ENCODE measurements at places on chromosomes 3 and 15.

DNA sequence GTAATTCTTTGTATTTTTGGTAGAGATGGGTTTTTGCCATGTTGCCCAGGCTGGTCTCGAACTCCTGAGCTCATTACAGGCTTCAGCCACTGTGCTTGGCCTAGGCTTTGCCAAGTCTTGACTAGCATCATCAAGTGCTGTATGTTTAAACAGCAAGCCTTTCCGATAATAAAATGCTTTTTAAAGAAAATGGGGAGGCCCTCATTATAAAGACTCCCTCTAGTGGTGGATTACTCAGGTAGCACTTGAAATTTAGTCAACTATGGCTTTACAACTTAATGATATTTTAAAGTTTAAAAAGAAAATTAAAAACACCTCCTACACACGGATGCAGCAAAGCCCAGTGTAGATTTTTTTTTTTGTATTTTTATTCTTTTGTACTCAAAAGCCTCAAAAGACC is 213.6 kb downstream of the GAP43 start:
- no peak for DNase-seq

DNA sequence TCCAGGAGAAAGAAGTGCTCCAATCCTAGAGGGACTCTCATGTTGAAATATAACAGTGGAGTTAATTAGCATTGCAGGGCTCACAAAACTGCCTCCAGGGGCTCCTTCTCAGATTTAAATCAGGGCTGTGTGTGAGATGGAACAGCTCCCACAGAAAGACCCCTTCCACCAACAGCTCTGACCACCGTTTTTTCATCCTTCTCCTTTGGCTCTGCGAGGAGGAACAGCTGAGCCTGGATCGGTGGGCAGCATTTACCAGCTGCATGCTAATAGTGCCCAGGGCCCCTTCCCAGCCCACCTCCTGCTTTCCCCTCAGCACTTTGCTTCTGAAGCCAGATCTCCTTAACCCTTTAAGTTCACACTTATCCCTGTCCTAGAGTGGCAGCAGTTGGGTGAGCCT is 119.2 kb upstream of the UBE2E1 start:
- no peak for DNase-seq

DNA sequence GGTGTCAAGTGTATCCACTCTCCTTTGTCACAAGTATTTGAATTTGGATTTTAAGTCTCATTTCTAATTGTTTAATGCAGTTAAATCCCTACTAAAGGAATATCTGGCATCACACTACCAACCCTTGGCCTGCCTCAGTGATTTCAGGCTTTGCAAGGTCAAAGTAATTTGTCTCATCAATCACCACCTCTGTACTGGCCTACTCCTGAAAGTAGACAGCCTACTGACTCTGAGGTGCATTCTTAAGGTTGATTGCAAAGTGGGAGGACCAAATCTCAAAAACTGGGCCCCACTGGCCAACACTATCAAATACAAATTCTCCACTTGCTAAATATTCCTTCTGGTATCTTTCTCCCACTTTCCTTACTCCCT is 851 bp upstream of the TEX55 start:
- DNase-seq: no peak

GRCh38 chr3:63947594-63947993 is 35.4 kb upstream of the SCAANT1 start:
- no peak for DNase-seq

DNA sequence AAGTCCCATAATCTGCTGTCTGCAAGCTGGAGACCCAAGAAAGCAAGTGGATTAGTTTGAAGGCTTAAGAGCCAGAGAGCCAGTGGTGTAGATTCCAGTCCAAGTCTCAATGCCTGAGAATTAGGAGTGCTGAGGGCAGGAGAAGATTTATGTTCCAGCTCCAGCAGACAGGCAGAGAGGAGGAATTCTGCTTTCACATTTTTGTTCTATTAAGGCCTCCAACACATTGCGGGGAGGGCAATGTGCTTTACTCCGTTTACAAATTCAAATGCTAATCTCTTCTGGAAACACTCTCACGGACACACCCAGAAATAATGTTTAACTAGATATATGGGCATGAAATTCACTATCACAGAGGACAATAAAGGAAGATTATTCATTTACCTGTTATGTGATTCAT is 54.0 kb downstream of the DPH6 start:
- no peak for DNase-seq

All from left forelimb (tissue), 1 donor.